NCI-H2029 treated with DMSO at 0.1 percent for 48 hours (cell line): ENCODE measurements at places on chromosomes 4 and X.

DNA sequence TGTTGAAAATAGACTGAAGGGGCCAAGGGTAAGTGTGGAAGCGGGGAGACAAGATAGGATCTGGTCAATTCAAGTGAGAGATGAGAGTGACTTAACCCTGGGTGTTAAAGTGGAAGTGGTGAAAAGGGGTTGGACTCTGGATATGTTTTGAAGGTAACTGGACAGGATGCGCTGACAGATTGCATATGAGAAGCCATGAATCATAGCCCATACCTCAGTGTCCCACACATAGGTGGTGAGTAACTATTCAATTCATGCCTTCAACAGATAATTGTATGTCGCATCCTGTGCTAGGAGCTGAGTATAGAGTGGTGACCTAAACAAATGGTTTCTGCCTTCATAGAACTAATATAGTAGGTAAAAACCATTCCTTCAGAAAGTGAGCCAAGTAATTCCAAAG, 76.7 kb downstream of the KLHL34 start:
- DNase-seq, result no peak

- no peak for DNase-seq
These were observed 1.5 kb upstream of the PAPSS1 start for GRCh38 chr4:107721436-107722100.

DNA sequence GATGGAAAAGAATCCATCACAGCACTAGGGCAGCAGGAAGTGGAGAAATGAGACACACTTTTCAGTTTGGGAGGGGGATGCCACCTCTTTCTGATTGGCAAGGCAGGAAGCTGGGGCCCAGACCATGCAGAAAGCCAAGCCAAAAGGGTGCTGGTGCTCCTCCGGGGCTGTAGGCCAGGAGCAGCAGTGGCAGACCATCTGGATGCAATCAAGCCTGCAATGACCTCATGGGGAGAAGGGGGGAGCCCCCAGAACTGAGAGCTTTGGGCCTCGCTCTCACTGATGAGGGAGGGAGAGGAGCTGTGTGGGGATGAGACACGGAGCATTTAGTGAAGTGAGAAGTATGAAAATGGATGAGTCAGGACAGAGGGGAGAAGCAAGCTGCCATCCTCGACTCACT, 141.3 kb upstream of the NALF2 start:
- DNase-seq, result no peak

GRCh38 chr4:123017636-123018395, 95.4 kb upstream of the NUDT6 start:
- DNase-seq, result no peak
